Mesendoderm (in vitro differentiated cells): ENCODE measurements at places on chromosomes 11 and 22.

GRCh38 chr22:20424932-20425565, 12.6 kb downstream of the SCARF2 start:
- peak; percentile 74 for DNase-seq

DNA sequence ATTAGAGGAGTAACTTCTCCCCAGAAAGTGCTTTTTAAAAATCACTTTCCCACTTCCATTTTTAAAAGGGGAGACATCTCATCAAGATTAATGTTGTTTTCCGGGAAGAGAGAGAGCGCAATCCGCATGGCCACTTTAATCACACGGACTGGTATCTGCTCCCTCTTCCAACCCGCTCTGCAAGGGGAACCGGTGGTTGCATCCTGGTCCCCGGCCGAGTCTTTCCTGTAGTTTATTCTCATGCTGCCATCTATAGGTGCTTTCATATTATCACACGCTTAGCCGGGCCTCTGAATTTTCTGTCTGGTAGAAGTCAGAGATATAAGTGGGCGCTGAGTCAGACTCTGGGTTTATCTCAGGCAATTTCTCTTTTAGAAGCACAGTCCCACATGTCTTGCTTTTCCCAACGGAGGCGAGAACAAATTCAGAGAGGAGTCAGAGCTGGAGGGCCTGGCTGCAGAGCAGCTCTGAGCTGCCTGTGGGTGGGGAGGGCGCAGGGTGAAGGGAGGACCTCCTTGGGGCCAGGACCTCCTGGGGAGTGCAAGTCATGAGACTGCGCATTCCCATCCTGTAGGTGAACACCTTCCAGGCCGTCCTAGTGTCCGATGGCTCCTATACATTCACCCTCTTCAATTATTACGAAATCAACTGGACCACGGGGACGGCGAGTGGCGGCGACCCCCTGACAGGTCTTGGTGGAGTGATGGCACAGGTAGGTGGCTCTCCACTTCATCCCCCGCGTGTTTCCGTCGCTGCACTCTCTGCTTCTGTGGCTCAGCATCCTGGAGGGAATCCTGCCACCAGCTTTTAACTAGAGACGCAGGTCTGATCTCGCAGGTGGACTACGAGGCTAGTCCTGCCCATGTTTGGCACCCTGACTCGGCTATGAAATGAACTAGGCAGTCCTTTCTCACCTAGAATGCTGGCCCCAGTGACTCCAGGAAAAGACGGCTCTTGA, 11.7 kb downstream of the TECTA start:
- DNase-seq = peak; percentile 89

- DNase-seq = no peak
Measured at GRCh38 chr11:11946180-11946579, 62.2 kb downstream of the DKK3 start.

DNA sequence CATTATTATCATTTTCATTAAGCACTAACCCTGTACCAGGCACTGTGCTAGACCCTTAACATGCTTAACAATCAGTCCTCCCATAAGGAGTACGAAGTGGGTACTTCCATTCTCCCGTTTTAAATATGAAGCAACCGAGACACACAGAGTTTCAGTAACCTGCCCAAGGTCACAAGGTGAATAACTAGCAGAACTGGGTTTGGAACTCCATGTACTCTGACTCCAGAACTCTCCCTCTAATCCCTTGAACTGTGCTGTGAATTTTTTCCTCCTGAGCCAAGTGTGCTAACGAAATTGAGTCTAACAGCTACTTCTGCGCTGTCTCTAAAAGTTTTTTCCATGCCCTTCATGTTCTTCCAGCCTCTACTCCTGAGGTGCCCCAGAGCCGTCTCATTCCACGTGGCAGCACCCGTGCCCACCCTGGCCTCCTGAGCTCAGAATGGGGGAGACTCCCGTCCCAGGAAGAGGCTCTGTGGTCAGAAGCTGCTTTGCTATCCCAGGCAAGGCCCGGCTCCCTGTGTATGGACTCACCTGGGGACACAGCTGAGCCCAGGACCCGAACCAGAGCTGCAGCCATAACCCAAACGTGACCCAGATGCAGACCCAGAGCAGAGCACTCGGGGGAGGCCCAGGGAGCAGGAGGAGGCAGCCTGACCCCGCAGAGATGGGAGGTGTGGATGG, 8.6 kb upstream of the TRIM29 start:
- DNase-seq = no peak

- DNase-seq = no peak
Measured at GRCh38 chr22:45166932-45167331, 3.2 kb downstream of the NUP50 start.

GRCh38 chr11:58059007-58059350, 28.2 kb downstream of the OR6Q1 start:
- peak; percentile 96 for DNase-seq

DNA sequence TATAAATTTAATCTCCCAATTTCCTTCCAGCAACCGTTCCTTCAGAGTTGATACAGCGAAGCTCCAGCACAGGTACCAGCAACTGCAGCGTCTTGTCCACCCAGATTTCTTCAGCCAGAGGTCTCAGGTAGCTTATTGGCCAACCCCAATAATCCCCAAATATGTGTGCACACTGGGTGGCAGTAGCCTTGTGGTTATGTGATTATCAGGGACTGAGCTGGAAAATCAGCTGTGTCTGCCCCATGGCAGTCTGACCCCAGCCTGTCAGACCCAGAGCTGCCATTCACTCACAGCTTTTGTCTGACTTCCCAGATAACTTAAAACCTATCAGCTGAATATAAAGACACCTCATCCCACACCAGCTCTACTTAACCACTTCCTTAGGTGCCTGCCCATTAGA, 2.0 kb downstream of the HSCB start:
- DNase-seq = no peak

DNA sequence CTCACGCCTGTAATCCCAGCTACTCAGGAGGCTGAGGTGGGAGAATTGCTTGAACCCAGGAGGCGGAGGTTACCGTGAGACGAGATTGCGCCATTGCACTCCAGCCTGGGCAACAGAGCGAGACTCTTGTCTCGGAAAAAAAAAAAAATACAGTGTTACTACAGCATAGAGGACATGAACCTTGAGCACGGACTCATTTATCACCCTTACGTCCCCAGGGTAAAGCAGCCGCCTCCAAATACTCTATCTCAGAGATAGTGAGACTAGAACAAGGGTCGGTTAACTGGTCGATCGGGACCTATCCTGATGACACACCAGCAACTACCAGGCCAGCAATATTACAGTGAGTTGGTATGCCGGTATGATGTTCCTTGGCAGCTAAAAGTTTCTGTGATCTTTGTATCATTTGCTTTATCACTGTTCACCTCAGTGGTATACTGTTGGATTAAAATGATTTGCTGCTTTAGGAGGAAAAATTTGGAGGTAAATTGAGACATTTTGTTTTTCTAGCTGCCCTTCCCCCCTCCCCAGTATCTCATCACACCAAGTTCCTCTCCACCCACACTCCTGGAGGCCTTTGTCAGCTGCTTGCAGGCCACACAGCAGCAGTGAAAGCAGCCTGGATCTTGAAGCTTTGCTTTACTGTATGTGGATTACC, 7.0 kb upstream of the SIDT2 start:
- DNase-seq = peak; percentile 45

- DNase-seq = no peak
Measured at GRCh38 chr11:23164022-23164421, 303.7 kb upstream of the CCDC179 start.

- peak; percentile 89 for DNase-seq
Measured at GRCh38 chr11:44094260-44094868, 1.1 kb upstream of the EXT2 start.

- DNase-seq = peak; percentile 49
Measured at GRCh38 chr11:125494974-125495725, 915 bp downstream of the FEZ1 start.

GRCh38 chr11:126414615-126415014, 59.1 kb downstream of the ST3GAL4 start:
- DNase-seq = no peak

DNA sequence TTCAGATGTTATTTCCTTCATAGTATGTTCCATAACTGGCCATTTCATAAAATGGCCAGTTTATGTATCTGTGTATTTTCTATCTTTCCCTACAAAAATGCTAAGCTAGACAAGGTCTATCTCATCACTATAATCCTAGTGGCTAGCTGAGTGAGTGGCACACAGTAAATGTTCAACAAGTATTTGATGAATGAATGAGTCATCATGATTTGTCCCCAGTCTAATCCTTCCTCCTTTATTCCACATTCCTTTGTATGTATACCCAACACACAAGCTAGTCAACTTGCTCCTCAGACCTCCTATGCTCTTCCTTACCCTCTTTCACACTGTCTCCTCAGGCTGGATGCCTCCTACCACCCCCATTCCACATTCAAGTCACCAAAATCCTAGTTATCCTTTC, 12.5 kb downstream of the APLNR start:
- no peak for DNase-seq

GRCh38 chr22:37485395-37486223, 575 bp downstream of the MFNG start:
- no peak for DNase-seq

GRCh38 chr11:46674463-46675287, 25.7 kb downstream of the ARHGAP1 start:
- peak; percentile 96 for DNase-seq

GRCh38 chr11:134754521-134755198, 342.6 kb upstream of the B3GAT1 start:
- no peak for DNase-seq

- peak; percentile 25 for DNase-seq
Measured at GRCh38 chr11:77457340-77457739, 16.6 kb downstream of the PAK1 start.

DNA sequence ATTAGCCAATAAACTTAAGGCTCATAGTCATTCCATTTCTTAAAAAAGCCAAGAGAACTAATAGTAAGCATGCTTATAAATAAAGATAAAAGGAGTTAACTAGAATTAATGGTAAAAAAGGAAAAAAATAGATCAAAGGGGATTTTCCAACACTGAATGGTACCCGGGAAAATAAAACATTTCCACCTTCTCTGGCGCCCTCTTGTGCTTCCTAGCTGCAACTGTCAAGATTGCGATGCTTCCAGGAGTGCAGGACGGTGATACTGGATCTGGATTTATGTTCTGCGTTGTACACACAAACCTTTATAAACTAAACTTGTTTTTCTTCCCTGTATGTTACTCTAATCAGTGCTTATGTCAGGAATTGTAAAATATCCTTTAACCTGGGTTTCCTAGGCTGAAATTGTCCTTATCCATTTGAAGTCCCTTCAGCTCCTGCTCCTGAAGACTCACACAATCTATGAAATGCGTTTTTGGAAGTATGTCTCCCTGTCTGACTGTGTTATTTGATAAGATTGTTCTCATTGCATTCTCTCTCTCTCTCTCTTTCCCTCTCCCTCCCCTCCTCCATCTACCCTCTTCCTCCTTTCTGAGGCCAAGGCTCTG, 9.6 kb upstream of the HTATIP2 start:
- DNase-seq = peak; percentile 37

GRCh38 chr11:67270256-67271204, 4.3 kb downstream of the GRK2 start:
- DNase-seq = peak; percentile 92

GRCh38 chr22:29382580-29383302, 5.6 kb downstream of the AP1B1 start:
- no peak for DNase-seq

GRCh38 chr11:121329781-121330395, 37.3 kb downstream of the SC5D start:
- DNase-seq = no peak

DNA sequence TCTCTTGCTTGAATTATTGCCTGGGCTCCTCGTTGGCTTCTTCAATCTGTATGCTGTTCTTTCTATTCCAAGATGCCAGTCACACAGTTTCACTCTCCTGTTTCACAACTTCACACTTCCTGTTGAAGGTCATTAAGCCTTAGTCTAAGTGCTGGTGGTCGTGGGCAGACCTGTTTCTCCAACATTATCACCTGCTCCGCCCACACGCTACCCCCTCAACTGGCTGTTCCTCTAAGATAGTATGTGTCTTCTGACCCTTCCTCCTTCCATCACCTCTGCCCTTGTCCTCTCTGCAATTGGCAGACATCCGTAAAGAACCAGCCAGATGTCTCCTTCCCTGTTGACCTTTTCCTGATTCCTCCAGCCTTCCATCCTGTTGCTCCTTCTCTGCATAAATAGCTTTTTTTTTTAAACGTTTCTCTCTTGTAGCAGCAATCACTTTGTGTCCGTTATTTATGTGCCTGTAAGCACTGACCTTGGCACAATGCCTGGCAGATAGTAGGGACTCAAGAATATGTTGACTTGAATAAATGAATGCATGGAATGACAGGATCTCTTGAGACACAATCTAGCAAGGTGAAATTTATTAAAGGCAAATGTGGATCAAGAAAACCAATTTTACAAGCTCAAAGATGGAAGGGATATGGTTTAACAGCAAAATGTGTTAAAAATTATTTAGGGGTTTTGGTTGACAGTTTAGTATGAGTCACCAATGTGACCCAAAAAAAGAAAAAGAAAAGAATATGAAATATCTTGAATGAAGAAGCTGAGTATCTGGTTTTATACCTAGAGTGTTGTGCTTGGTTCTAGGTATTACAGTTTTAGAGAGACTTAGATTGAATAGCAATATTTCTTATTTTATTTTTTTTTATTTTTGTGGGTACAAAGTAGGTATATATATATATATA, 12.6 kb downstream of the DIXDC1 start:
- DNase-seq = no peak

DNA sequence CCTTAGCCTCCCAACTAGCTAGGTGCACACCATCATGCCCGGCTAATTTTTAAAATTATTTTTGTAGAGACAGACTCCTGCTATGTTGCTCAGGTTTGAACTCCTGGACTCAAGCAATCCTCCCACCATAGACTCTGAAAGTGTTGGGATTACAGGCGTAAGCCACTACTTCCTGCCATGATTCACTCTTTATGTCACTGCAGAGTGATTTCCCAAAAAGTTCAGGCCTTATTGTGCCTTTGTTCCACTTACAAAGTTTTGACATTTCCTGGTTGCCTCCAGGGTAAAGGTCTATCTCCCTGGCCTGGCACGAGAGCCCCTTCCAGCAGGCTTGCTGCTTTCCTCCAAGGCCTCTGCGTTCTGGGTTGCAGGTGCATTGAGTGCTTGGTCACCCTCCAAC, 44.6 kb upstream of the RIC3 start:
- no peak for DNase-seq

DNA sequence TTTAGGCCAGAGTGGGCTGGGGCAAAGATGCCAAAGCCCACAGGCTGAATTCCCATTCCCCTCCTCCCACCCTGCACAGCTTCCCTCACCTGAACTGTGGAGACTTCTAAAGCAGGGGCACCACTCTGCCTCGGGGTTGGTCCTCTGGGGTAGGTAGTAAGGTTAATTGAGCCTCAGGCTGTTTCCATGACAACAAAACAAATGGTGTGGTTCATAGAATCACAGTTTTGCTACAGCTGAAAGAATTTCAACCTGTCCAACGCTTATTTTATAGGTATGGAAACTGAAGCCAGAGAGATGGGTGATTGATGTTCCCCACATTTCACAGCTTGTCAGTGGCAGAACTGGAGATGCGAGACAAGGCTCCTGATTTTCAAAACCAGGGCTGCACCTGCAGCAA, 109.5 kb downstream of the SNX19 start:
- peak; percentile 57 for DNase-seq

- DNase-seq = no peak
Measured at GRCh38 chr11:109237636-109238035, 184.4 kb upstream of the C11orf87 start.

GRCh38 chr11:15969701-15970329, 386.5 kb downstream of the SOX6 start:
- no peak for DNase-seq
